NCI-H1436 (cell line): ENCODE measurements at places on chromosomes 2 and 18.

DNA sequence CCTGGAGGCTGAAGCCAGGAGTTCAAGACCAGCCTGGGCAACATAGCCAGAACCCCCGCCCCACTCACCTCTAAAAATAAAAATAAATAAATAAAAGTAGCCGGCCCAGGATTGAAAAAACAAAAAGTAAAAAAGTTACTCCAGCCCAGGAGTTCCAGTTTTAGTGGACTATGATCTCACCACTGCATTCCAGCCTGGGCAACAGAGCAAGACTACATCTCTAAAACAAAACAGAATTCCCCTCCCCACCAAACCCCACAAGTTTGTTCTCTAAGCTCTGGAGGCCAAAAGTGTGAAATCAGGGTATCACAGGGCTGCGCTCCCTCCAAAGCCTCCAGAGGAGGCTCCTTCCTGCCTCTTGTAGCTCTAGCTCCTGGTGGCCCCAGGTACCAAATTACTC, 1.7 kb downstream of the D2HGDH start:
- no peak for DNase-seq

- DNase-seq, result no peak
These were observed 18.3 kb downstream of the AAK1 start for GRCh38 chr2:69625078-69625795.

- DNase-seq, result no peak
These were observed 13.0 kb upstream of the FHL2 start for GRCh38 chr2:105411720-105412407.

GRCh38 chr2:100413571-100413970, 3.9 kb downstream of the CHST10 start:
- no peak for DNase-seq

GRCh38 chr2:69465513-69466456, 28.6 kb upstream of the NFU1 start:
- no peak for DNase-seq

DNA sequence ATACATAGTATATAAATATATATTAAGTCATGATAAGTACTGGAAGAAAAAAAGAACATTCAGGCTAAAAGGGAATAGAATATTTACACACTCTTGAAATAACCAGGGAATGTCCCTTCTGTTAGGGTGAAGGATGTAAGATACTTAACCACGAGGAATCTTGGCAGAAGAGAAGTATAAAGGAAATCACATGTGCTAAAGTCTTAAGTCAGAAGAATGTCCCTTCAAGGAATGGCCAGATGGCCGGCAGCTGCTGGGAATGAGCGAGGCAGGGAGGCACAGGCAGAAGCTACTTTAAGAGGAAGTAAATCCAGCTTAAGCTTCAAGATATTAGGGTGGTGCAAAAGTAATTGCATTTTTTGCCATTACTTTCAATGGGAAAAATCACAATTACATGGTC, 5.5 kb downstream of the CCDC102B start:
- DNase-seq, result no peak

- DNase-seq, result no peak
These were observed 106.3 kb upstream of the SEC11C start for GRCh38 chr18:59033359-59033758.

DNA sequence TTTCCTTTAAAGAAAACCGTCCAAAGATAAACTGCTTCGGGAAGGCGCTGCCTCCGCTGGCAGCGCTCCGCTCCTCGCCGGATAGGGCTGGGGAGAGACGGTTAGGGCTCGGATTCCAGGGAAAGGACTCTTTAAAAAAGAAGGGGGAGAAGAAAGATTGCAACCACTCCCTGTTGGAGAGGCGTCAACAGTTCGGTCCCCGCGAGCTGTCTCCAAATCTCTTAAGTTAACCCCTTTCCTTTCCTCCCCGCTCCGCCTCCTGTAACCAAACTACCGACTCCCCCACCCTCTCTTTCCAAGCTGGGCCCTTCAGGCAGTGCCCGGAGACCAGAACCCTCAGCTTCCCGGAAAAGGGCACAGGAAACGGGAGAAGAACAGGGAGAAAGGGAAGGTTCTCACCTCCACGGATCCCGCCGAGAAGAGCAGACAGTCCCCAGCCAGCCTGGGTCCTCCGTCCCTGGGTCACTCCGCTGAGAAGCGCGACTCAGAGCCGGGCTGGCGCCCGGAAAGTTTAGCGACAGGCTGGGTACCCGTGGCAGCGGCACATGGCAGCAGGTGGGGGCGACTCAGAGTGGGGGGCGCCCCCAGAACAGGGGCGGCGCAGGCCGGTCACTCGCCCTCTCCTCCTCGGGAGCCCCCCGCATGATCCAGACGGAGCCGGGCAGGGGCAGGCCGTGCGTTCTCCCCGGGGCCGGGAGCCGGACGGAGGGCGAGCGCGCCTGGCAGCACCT, 675 bp downstream of the FZD5 start:
- no peak for DNase-seq

DNA sequence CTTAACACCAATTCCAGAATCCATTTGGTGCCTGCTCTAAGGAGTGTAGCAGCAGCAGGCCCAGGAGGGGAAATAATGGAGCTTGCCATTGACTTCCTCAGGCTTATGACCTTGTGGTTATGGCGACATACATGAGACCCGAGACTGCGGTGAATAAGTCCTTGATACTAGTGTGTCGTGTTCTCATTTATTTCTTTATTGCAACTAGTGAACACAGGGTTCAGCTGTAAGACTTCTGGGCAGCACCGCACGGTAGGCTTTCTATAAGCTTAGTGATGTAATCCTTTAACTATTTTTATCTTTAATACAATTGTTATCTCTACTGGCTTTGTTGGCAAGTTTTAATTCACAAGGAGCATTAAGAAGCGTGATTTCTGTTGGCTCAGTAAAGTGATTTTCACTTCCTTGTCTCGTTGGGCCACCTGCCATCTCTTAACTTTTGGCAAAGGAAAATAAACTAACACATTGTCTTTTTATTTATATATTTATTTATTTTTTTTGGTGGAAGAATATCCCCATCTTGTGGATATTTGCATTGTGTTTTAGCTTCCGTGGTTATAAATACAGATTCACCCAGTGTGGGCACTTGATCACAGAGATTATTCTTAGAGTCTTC, 139.8 kb downstream of the LTBP1 start:
- no peak for DNase-seq

- DNase-seq, result no peak
These were observed 63.5 kb downstream of the PTPN2 start for GRCh38 chr18:12820506-12820905.

- DNase-seq, result no peak
These were observed 1176.9 kb upstream of the LRRTM1 start for GRCh38 chr2:81481242-81481993.

DNA sequence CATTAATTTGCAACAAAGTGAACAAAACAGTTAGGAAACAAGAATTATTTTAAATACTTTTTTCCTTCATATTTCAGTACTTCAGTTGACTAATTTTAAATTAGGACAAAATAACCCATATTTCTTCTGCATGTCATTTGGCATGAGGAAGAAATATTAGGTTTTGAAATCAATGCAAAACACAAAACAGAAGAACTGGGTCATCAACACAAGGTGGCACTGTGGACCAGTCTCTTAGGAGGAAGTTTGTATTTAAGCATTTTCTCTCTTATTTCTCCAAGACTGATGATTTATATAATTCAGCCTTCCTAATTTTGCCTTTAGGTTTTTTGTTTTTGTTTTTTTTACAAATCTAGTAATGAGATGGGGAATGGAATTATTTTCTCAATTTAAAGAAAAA, 352.8 kb upstream of the KCNH7 start:
- DNase-seq, result peak; percentile 51

GRCh38 chr2:234565842-234566619, 69.2 kb upstream of the ARL4C start:
- DNase-seq, result no peak

GRCh38 chr2:121947674-121948073, 192.2 kb downstream of the TSN start:
- no peak for DNase-seq

- no peak for DNase-seq
These were observed 8.0 kb downstream of the POMC start for GRCh38 chr2:25160376-25160775.

GRCh38 chr2:183248866-183249567, 124.8 kb downstream of the NUP35 start:
- DNase-seq, result peak; percentile 18

GRCh38 chr2:174395969-174396630, 570 bp downstream of the SCRN3 start:
- peak; percentile 20 for DNase-seq

DNA sequence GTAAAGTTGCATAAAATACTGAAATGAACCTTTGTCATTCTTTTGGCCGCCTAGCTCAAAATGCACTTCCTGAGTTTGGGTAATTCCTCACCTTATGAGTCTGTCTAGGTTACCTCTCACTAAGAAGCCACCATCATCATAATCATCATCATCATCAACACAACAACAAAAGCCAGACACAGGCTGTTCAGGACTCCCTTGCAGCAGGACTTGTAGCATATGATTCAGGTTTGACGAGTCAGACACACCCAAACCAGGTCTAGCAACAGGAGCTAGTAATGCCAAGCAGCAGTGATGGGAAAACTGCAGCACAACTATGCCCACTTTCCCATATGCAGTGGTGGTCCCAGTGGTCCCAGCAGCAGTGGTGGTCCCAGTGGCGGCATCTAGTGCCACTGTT, 2.8 kb upstream of the SGO2 start:
- no peak for DNase-seq

DNA sequence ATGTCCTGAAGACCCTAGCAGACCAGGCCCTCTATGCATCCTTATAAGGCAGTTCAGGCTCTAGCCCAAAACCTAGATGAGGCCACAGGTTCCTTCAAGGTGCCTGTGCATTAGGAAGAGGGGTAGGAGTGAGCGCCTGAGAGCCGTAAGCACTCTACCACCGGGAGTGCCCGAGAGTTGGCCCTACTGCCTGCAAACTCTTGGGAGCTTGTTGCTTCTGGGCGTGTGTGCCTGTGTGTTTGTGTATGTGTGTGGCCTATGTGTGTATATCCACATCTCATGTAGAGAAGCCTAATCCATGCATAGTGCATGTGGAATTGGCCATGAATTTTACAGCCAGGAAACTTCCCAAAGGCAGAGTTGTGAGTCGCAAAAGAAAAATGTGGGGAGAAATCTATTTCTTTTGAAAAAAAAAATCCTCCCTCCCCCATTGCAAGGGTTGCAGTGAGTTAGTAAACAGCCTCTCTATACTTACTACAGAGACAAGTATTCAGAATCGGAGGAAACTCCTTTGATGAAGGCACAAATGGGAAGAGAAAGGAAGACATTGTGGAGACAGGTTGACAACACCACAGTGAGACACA, 96.8 kb downstream of the ADD2 start:
- DNase-seq, result no peak

- DNase-seq, result no peak
These were observed 2111.5 kb upstream of the PIK3C3 start for GRCh38 chr18:39843546-39843945.

DNA sequence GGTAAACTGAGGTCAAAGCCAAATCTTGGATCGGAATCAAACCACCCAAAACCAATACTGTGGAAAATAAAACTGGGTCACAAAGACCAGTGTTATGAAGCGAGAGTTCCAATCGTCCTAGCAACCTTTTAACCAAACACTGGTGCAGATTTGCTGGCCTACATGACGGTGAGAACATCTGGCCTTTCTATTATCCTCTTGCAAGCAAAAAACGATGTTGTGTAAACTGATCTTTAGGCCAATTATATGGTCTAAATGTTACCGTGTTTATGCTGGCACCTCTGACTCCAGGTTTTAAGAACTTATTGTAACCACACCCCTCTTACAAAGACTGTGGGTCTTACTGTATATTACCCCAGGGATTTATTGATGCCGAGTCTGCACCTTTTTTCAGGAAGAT, 145.9 kb downstream of the GFPT1 start:
- peak; percentile 1 for DNase-seq

GRCh38 chr2:3785220-3785889, 82.0 kb downstream of the DCDC2C start:
- DNase-seq, result no peak

DNA sequence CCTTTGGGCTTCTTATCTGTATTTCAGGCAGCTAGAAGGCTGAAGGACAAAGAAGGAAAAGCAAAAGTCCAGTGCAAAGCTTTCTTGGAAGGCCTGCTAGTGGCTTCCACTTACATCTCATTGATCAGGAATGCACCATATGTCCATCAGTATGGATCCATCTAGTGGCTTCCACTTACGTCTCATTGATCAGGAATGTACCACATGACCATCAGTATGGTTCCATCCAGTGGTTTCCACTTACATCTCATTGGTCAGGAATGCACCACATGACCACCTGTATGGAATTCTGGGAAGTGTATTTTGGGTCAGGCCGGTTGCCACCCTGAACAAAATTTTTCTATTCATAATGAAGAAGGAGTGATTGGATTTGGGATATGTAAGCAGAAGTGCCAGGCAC, 70.6 kb downstream of the LYPD6 start:
- DNase-seq, result no peak

DNA sequence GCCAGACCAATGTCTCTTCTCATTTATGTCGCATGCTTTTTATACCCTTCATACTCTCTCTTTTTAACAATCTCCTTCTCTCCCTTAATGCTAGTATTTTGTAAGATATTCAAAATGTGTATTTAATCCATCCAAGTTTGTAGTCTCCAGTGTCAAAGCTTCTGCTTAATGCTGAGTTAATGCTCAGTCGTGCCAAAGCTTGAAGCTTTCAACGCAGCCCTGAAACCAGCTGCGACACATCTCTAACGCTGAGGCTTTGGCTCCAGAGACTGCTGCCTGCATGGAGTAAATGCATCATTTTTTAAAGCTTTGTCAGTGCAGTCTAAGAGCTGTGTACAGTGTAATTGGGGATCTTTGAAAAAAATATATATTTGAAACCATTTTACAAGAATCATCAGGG, 2108.8 kb upstream of the PIK3C3 start:
- DNase-seq, result no peak

DNA sequence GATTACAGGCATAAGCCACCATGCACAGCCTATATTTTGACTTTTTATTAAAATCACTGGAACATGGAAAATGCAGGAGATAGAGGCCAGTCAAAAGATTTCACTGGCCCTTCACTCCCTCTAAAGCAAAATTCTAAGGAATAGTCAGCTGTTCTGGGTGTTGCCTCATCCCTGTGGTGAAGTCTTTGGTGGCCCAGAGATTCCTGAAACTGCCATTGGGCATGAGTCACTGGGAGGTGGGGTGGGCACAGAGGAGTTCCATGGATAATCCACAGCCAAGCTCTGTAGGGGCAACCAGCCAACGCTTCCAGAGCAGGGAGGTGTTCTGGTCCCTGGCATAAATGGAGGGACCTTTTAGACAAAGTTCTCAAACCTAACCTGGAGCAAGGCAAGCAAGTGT, 89.7 kb upstream of the TTC39C start:
- no peak for DNase-seq

DNA sequence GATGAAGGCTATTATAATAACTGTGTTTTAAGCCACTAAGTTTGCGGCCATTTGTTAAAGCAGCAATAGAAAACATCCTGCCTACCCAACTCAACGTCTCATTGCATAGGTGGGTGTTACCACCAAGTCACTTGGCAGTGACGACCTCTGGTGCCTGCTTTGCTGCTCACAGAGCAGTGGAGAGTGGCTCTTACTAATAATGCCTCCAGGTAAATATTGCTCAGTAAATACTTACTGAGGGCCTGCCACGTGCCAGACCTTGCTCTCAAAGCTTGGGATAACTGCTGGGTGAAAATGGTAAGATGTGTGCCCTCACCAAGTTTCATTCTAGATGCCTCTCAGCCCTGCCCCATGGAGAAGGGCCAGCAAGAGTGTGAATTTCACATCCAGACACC, 27.7 kb downstream of the ITGA6 start:
- no peak for DNase-seq
